ENCODE measurements at places on chromosomes 4 and X.
A peak's percentile ranks its signal among the peaks of the same experiment; 100 is the strongest.

GRCh38 chr4:131302108-131302507 is 1847.0 kb upstream of the PCDH10 start:
- no peak for DNase-seq

GRCh38 chr4:5942947-5943346 is 50.1 kb upstream of the CRMP1 start:
- no peak for DNase-seq

DNA sequence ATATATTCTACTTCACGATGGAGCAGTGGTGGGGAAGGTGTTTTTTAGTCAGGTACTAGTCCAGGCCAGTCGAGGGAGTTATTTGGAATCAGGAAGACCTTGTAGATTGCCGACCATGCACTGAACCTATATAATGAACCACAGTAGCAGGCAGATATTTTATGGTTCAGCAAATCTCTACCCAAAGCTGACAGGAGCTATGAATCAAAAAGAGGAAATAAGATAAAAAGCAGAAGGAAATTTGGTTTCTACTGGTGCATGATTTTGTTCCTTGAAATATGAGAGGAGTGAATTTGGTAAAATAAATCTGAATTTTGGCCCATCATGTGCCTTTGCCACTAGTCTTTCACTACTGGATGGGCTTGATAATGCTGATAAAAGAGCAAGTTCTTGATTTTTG is 924.3 kb upstream of the DIAPH2 start:
- no peak for DNase-seq

- no peak for DNase-seq
These were observed 17.0 kb downstream of the GASK1B start for GRCh38 chr4:158155656-158156356.

GRCh38 chr4:62053974-62054373 is 853.8 kb downstream of the ADGRL3 start:
- no peak for DNase-seq

DNA sequence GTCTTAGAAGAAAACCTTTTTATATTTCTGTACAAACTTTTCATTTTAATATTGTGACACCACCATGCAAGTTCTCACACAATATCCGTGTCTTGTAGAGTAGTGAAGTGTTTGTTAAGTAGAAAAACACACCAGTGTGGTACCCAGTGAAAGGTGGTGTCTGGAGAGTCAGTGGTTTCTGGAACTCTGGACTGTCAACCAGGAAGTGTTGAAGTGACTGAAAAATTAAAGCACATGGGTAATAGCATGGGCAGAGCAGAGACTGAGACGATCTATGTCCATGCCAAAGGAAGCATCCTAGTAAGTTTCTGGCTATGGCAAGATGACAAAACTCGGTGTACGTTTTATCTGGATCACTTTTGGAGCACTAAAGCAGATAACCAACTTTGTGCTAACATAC is 22.2 kb downstream of the RAB9A start:
- DNase-seq = no peak

- peak; percentile 85 for DNase-seq
These were observed 45.9 kb downstream of the HMGB2 start for GRCh38 chr4:173288296-173288695.

DNA sequence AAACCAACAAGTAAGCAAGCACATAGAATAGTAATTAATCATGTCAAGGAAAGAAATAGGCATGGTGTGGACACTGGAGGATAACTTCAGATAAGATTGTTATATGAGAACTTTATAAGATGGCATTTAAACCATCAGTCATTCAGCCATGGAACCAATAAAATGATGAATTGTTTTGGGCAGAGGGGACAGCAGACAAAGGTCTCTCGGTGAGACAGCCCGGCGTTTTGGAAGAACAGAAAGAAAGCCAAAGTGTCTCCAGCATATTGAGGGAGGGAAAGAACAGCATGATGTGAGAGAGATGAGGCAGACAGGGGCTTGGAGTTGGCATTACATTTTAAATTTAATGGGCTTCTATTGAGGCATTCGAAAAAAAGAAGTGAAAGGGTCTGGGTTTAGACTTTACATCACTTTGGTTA is 883 bp upstream of the PPM1K start:
- no peak for DNase-seq

GRCh38 chr4:8756816-8757215 is 114.8 kb downstream of the HMX1 start:
- peak; percentile 2 for DNase-seq

GRCh38 chr4:16818005-16818404 is 80.4 kb downstream of the LDB2 start:
- DNase-seq = no peak

DNA sequence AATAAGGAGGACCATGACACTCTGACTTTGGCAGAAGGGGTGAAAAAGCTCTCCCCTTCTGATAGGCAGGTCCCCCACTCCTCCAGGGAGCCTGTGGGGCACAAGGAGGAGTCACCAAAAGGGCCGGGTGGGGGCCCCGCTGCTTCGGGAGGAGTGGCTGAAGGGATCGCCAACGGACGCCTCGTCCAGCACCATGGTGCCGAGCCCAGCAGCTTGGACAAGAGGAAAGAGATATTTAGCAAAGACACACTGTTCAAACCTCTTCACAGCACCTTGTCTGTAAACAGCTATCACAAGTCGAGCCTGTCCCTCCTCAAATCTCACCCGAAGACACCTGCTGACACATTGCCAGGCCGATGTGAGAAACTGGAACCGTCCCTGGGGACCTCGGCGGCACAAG is 105.6 kb downstream of the STOX2 start:
- no peak for DNase-seq

- DNase-seq = no peak
These were observed 219.8 kb upstream of the FAT1 start for GRCh38 chr4:186943411-186943810.

All from BE2C (cell line).